Activated CD4-positive, alpha-beta T cell treated with anti-CD3 and anti-CD28 coated beads, Interleukin-2, amount 50 U/mL, for 16 hours (primary cell): ENCODE measurements at places on chromosomes 13 and 19.

GRCh38 chr19:5974721-5975387, 3.1 kb downstream of the RANBP3 start:
- peak; percentile 41 for DNase-seq

- no peak for DNase-seq
These were observed 10.1 kb downstream of the SSC5D start for GRCh38 chr19:55498246-55498840.

- DNase-seq, result no peak
These were observed 511.8 kb downstream of the KLF12 start for GRCh38 chr13:73622381-73622780.

GRCh38 chr19:52541608-52542007, 14.1 kb downstream of the ZNF808 start:
- no peak for DNase-seq

GRCh38 chr13:99218969-99219368, 18.3 kb downstream of the UBAC2 start:
- DNase-seq, result peak; percentile 82

GRCh38 chr13:79084802-79085424, 321.1 kb downstream of the RBM26 start:
- no peak for DNase-seq

GRCh38 chr13:104648291-104648690, 1582.1 kb upstream of the SLC10A2 start:
- no peak for DNase-seq

GRCh38 chr13:74229242-74229641, 95.0 kb upstream of the KLF12 start:
- DNase-seq, result no peak

GRCh38 chr19:2199215-2199614, 35.5 kb downstream of the DOT1L start:
- DNase-seq, result no peak

- DNase-seq, result no peak
These were observed 369.9 kb upstream of the SLC10A2 start for GRCh38 chr13:103436057-103436654.

DNA sequence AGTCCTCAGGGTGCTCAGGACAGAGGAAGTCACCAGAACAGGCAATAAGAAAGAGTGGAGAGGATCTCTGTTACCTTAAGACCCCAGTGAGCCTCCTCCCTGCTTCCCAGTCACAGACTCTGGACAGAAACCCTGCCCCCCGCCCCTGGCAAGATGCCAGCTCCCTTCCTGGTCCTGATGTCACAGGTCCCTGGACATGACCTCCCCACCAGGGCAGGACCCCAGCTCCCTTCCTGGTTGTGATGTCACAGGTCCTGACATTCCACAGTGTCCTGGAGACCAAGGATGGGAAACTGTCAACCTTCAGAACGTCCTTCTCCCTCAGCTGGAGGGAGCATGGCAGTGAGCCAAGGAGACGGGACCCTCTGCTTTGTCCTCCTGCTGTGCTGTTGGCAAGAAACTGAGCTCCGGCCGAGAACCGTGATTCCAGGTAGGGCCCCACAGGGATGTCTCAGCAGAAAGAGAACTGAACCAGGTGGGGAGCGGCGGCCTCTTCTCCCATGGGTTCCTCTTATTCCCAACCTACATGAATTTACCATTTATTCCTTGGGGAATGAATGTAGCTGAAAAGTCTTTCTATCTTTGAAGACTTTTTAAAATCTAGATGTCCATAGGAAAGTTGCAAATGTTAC, at the start of gene SPACA7:
SPACA7 (plus strand) TSS at position 306 of the 632 bp plus-strand sequence; CDS start at position 337, 31 bp downstream.
- no peak for DNase-seq

DNA sequence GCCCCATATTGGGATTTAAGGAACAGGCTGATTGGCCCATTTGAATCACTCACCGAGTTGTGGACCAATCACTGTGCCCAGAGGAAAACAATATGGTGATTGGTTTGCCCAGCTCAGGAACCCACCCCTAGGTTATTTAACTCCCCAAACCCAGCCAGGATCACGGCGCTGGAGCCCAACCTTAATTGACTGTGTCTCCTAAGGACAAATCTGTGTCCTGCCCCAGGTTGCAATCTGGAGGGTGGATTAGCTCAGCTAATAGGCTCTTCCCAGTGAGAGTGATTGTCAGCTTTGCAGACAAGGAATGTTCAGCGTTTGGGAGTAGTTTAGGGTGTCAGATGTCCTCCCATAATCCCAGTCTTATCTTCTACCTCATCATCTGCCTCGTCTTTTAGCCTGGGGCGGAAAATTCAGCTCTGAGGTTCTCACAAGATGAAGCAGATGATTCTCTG, 3.5 kb upstream of the ZNF358 start:
- no peak for DNase-seq

- DNase-seq, result no peak
These were observed 66.5 kb downstream of the MLLT1 start for GRCh38 chr19:6213266-6213595.

DNA sequence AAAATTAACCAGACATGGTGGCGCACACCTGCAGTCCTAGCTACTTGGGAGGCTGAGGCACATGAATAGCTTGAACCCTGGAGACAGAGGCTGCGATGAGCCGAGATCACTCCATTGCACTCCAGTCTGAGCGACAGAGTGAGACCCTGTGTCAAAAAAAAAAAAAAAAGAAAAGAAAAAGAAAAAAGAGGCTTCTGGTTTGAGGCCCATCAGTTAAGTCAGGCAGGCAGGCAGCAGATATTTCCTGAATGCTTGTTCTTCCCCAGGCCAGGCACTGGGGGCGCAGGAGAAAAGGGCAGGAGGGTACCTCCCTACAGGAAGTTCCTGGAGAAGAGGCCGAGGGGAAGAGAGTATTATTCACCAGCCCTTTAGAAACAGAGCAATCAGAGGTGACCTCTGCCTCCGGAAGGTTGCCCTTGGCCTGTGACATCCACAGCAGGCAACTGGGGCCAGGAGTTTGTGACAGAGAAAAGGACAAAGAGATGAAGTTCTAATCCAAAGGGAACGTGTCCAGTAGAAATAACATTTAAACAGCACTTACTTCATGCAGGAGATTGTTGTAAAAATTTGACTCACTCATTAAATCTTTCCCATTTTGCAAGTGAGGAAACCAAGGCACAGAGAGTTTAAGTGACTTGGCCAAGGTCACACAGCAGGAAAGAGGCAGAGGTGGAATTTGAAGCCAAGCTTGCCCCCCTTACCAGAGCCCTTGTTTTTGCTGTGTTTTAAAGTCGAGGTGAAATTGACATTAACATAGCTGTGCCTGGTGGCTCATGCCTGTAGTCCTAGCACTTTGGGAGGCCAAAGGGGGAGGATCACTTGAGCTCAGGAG, 4.3 kb upstream of the RLN3 start:
- no peak for DNase-seq

GRCh38 chr19:12946731-12947496, 1.3 kb downstream of the RAD23A start:
- DNase-seq, result no peak

DNA sequence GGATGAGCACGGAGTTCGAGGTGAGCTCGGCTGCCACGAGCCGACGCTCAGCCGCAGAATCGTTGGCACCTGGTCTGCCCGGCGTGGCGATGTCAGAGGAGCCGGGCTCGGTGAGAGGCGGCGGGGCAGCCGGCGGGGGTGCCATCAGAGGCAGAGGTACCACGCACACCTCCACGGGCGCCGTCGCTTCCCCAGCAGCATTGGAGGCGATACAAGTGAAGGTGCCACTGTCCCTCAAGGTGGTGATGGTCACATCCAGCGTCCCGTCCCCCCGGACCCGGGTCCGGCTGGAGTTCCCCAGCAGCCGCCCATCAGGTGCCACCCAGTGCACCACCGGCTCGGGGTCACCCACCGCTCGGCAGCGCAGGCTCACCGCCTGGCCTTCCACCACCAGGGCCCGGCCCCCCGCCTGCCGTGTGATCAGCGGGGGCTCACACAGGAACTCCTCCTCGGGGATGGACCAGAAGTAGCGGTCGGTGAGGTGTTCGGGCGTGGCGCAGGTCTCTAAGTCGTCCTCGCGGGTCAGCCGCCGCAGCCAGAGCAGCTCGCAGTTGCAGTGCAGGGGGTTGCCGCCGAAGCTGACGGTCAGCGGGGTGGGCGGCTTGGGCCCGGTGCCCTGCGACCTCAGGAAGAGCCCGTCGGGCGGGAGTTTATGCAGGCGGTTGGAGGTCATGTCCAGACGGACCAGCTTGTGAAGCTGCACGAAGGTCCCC, 6.5 kb downstream of the LRFN1 start:
- no peak for DNase-seq

DNA sequence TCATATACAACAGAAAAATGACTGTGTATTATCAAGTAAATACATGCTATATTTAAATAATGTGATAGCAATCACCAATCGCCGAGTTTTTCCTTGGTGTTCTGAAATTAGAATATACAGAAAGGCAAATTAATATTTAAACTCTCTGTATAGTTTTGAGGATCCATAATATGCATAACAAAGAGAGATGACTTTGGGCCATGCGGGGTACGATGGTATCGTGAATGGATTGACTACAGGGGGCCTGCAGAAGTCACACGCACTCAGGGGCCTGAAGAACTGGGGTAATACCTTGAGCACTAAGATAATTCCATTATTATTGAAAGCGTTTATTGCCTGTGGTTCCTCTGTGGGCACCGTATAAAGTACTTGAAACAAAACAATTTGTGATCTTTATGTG, 314.0 kb downstream of the TEX29 start:
- no peak for DNase-seq

- peak; percentile 20 for DNase-seq
These were observed 25.7 kb upstream of the CCNE1 start for GRCh38 chr19:29785955-29786589.

DNA sequence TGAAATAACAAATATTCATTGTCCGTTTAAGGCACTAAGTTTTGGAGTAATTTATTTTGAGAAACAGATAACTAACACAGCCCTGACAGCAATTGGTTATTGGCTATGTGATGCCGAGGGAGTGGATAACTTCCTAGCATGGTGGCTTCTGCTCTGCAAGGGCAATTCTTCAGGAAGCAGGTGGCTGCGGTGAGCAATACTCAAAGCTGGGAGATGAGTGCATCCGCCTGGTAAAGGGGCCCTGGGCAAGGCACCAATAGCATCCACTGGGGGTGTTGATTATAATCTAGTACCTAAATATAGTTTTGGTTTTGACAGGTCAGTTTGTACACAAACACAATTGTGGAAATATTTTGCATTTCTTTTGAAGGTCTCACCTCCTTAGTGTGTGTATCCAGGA, 41.0 kb downstream of the CCDC70 start:
- DNase-seq, result peak; percentile 42

GRCh38 chr19:13623716-13624710, 117.7 kb upstream of the CACNA1A start:
- DNase-seq, result no peak

GRCh38 chr19:58492265-58492664, 16.1 kb downstream of the ZNF446 start:
- no peak for DNase-seq

GRCh38 chr19:2627319-2627829, 75.1 kb downstream of the GNG7 start:
- DNase-seq, result peak; percentile 64

DNA sequence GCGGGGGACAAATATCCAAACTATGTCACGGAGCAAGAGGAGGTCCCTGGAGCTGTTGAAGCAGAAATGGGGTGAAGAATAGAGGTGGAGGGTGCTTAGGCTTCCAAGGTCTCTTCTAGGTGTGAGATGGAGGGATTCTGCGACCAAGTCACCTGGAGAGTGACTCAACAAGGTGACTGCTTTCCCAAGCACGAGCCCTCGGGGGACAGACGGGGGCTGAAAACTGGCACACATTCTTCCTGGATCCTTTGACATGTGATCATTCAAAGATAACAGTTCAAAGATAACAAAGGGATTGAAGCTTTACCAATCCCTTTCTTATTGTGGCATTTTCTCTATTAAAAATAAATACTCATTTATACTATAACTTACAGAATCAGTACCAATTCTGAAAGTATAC, 2.2 kb upstream of the TEX101 start:
- DNase-seq, result no peak

DNA sequence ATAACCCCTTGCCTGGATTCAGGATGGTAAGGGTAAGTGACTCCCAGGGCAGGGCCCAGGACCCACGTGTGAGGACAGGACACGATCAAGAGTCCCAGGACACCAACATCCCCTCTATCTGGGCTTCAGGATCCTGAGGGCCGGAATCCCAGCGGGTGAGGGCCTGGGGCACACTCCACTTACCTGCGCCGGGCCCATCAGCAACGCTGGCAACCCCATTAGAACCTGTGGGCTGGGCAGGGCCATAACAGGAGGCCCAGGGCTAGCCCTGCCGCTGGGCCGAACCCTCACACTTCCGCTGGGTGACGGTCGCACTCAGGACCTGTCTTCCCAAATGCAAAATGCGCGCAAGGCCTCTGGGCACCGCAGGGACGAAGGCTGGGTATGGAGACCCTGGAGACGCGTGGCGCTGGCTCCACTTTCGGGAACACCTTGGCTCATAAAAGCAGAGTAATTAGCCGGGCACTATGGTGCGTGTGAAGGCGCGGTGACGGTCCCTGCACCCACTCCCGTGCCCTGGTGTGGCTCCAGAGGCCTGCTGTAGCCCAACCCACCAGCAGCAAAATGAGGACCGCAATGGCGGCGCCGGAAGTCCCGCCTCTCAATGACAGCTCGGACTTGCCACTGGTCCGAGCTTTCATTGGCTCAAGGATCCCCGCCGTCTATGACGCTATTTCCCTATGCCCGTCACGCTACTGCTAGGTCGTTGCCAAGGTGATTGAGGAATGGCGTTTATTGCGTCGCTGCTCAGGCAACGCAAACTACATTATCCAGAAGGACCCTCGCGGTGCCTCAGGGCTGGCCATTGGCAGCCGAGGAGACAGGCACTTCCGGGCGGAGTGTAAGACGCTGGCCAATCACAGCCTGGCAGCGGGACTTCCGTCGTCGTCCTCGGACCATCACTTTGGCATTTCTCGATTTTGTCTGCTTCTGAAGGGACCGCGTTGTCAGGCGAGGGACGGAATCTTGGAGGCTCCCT, at the start of gene ZNF132:
ZNF132 (minus strand) TSS at position 578 of the 979 bp plus-strand sequence; CDS start at position 246, 332 bp downstream.
- peak; percentile 98 for DNase-seq

DNA sequence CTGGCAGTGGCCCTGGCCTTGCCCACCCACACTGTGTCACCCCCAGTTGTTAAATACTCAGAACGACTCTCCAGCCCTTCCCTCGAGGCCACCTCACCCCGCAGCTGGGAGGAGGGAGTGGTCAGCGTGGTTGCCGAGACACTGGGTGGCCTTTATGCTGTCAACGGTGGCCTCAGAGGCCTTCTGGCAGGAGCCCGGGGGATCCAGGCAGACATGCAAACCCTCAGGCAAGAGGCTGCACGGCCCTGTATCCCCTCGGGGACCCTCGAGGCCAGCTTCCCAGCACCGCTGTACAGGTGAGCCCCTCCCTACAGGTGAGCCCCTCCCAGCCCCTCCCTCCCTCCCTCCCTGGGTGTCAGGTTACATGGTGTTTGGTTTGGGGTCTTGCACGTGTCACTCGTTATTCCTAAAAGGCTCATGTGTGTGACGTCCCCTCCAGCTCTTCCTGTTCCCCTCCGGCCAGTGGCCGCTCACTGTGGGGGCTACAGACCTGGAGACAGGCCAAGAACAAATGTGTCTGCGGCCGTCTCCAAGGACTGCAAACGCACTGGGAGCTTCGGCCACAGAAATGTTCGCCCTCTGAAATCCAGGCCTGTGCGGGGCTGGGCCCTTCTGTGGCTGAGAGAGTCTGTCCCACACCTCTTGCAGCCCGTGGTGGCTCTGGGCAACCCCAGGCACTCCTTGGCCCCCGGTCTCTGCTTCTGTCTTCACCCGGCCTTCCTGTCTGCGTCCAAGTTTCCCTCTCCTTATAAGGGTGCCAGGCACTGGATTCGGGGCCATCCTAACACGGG, at the start of gene TEKTIP1:
TEKTIP1 (plus strand) TSS at position 210 of the 791 bp plus-strand sequence; CDS start at position 214, 4 bp downstream.
- DNase-seq, result no peak
